Activated T-cell treated with anti-CD3 and anti-CD28 coated beads, Interleukin-2, amount 50 U/mL, for 24 hours (primary cell): ENCODE measurements at places on chromosomes 7 and 10.
A peak's percentile ranks its signal among the peaks of the same experiment; 100 is the strongest.

DNA sequence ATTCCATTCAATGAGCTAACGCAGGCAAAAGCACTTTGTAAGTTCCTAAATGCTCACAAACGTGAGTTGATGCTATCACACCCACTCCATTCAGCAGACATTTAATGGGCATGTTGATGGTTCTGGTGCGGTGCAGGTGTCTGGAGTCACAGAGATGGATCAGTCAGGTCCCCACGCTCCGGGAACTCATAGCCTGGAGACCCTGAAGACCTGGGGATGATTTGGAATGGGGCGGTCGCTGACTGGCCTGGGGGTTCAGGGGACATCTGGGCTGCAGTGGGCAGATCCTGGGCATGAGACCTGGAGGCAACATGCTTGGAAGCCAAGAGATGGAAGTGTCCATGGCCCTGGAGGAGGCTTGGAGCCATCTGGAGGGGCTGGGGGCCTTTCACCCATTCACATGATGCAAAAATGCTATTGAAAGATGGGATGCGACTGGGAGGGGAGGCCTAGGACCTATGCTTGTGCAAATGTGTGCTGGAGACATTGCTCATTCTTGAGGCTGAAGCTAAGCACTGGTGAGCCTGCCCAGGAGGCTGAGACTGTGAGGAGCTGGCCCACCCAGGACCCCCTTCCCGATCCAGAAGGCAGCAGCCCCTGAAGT is 522.6 kb downstream of the GLRX3 start:
- DNase-seq = no peak

DNA sequence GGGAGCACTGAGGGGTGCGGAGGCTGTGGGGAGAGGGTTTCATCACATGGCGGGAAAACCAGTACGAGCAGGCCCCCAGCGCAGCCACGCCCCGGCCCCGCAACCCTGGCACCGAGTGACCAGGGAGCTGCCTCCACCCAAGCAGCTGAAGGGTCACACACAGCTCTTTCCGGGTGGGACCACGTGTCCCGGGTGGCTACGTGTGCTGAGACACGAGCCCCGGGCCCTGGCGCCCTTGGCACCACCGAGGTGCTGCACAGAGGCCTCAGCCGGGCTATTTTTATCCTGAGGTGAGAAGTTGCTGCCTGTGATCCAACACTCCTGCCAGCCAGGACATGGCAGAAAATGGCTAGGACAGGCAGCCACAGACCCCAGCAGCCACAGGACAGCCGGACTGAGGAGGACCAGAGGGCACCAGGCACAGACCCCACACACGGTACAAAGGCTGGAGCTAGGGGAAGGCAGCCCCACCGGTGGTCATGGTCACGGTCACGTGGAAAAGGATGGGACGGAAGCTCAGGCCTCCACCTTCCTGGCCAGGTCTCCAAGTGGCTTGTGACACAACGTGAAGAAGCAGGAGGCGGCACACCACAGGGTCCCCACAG is 223.7 kb downstream of the MAD1L1 start:
- no peak for DNase-seq

DNA sequence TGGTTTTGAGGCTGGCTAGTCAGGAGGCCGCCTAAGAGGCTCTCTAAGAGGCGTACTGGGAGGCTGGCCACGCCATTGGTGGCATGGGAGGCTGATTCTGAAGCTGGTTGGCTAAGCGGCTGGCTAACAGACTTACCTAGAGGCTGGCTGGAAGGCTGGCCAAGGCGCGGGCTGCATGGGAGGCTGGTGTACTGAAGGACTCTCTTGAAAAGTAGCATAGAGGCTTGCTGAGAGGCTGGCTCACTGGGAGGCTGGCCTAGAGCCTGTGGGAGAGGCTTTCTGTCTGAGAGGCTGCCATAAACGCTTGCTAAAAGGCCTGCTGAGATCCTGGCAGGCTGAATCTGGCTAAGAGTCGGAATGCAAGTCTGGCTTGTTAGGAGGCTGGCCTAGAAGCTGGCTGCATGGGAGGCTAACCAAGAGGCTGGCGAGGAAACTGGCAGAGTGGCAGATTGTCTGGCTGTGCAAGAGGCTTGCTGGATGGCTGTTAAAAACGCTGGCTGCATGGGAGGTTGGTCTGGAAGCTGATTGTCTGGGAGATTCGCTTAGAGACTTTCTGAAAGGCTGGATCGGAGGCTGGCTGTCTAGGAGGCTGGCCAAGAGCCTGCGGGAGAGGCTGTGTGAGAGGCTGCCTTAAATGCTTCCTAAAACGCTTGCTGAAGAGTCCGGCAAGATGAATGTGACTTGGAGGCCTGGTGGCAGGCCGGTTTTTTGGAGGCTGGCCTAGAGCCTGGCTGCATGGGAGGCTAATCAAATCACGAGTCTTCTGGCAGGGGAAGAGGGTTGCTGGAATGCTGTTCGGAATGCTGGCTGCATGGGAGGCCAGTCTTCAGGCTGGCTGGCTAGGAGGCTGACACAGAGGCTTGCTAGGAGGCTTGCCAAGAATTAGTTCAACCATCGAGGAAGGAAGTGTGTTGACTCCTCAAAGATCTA is 134.2 kb downstream of the OR13A1 start:
- DNase-seq = no peak

DNA sequence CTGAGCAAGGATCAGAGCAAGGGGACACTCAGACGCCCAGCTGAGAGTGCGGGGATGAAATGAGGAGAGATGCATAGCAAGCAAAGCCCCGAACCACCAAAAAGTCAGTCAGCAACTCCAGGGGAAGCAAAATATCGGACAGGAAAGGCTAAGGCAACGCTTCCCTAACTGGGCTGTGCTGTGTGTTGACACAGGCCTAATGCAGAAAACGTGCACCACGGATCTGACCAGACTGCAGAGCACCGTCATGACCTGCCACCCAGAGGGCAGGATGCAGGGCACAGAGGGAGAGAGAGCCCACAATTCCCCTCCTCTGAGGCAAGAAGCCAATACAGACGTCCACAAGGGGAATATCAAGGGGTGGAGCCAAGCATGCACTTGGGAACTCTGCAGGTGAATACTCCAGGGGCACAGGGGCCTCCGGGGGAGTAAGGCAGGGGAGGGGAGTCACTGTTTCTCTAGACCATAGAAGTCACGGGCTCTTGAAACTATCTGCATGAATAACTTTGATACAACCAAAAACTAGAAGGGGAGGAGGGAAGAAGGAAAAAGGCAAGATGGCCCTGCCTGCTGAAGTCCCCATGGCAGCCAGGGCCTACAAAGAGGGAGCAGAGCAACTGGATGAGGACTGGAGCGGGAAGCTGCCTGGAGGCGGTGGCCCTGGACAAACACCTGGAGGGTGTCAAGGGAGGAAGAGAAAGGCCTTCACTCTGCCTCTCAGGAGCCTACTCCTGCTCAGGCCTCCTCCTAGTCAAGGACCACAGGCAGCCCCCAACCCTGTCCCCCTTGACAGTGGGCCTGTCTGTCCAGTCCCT is 26.2 kb downstream of the GRID1 start:
- DNase-seq = no peak

- DNase-seq = peak; percentile 29
These were observed 81.0 kb upstream of the LRRC4 start for GRCh38 chr7:128112018-128112780.

- DNase-seq = no peak
These were observed 12.7 kb downstream of the YWHAG start for GRCh38 chr7:76346097-76346496.
